ENCODE measurements at places on chromosomes 1 and 21.
A peak's percentile ranks its signal among the peaks of the same experiment; 100 is the strongest.

GRCh38 chr1:101174722-101175121, 62.1 kb upstream of the S1PR1 start:
- DNase-seq: peak; percentile 85

DNA sequence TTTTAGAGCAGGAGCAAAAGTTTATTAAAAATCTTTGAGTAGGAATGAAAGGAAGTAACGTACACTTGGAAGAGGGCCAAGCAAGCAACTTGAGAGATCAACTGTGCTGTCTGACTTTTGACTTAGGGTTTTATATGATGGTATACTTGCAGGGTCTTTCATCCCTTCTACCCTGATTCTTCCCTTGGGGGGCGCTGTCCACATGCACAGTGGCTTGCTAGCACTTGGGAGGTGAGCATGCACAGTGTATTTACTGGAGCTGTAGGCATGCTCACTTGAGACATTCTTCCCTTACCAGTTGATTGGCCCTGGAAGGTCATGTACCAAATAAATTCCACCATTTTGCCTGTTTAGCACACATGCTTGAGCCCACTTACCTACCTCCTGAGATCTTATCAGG, 1001.3 kb upstream of the ADGRL2 start:
- no peak for DNase-seq

- DNase-seq: no peak
Observed at GRCh38 chr21:28298251-28298672, 694.4 kb downstream of the LTN1 start.

- DNase-seq: no peak
Observed at GRCh38 chr21:19236209-19236608, 832.6 kb upstream of the TMPRSS15 start.
